ENCODE measurements at places on chromosomes 11 and 22.

DNA sequence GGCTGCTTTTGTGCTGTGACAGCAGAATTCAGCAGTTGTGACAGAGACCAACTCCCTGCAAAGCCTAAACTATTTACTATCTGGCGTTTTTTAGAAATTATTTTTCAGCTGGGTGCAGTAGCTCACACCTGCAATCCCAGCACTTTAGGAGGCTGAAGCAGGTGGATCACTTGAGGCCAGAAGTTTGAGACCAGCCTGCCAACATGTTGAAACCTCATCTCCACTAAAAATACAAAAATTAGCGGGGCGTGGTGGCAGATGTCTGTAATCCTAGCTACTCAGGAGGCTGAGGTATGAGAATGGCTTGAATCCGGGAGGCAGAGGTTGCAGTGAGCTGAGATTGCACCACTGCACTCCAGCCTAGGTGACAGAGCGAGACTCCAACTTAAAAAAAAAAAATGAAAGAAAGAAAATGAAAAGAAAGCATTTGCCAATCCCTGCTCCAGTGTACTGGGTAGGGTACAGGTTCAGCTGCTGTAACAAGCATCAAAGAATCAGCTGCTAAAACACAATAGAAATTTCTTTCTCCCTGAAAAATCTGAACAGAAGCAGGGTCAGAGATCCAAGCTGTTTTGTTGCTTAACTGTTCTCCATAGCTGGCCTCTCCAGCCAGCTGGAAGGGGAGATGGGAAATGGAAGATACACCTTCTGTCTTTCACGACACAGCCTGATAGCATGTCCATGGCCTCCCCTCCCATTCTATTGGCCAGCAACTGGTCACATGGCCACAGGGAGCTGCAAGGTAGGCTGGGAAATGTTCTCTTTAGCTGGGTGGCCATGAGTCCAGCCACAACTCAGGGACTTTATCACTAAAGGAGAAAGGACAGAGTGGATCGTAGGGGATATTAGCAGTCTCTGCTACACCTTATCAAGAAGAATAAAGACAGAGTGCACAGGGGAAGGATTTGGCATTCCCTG lies 8.5 kb upstream of the NCF4 start:
- DNase-seq, result no peak

GRCh38 chr22:27422442-27422841 lies 379.1 kb downstream of the MN1 start:
- no peak for DNase-seq

GRCh38 chr11:122230385-122230755 lies 114.4 kb upstream of the BLID start:
- no peak for DNase-seq

DNA sequence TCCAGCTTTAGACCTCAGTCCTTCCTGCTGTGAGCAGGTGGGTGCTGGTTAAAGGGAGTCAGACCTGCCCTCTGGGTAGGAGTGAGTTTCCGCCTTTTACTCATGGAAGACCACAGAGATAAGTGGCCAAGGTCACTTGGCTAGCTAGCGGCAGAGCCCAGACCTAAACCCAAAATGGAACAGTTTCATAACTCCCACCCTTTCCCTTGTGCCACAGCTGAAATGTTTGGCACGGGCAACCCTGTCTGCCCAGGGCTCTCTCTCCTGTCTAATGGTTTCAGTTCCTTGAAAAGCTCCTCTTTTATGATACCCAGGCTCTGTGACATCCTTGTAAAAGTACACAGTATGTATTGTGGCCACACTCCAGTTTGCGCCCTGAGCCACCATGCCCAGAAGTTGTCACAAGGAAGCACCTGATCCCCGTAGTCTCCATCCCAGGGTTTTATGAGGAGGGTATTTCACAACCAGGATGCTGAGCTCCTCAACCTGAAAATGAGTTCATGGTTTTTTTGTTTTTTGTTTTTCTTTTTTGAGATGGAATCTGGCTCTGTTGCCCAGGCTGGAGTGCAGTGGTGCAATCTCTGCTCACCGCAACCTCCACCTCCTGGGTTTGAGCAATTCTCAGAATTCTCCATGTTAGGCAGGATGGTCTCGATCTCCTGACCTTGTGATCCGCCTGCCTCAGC lies 5.1 kb downstream of the MB start:
- DNase-seq, result no peak

DNA sequence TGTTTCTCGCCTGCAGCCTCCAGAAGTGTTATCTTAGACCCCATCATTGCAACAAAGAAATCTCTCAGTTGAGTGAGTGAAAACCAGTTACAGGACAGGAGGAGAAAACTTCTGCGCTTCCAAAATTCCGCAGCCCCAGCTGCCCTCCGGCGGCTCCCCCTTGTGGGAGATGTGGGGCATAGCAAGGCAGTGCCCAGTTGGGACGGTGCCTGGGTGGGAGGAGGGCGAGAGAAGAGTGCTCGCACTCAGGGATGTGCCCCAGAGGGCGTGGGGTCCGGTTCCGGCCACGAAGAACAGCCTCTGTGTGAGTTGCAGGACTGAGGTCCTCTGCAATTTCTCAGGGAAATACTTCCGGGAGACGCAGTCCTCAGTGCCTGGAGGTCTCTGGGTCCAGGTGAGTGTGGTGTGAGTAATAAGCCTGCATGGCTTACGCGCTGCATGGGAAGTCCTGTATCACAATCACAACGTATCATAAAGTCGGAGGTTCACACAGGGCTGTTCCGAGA lies 87.0 kb upstream of the BLID start:
- DNase-seq, result no peak

DNA sequence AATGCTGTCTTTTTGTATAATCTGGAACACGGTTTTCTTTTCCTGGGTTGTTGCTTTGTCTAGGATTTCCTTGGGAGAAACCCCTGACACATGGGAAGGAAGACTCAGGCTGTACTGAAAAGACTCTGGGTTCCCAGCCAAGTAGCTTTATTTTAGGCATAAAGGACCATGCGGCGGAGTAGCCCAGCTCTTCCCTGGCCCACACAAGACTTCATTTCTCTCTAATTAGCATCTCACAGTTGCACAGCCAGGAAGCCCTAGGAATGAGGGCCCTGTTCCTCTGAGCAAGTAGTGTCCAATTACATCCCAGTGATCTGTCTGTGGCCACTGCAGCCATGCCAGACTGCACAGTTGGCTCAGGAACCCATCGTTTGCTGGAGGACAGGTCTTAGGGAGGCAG lies 319.5 kb downstream of the TENM4 start:
- DNase-seq, result no peak

DNA sequence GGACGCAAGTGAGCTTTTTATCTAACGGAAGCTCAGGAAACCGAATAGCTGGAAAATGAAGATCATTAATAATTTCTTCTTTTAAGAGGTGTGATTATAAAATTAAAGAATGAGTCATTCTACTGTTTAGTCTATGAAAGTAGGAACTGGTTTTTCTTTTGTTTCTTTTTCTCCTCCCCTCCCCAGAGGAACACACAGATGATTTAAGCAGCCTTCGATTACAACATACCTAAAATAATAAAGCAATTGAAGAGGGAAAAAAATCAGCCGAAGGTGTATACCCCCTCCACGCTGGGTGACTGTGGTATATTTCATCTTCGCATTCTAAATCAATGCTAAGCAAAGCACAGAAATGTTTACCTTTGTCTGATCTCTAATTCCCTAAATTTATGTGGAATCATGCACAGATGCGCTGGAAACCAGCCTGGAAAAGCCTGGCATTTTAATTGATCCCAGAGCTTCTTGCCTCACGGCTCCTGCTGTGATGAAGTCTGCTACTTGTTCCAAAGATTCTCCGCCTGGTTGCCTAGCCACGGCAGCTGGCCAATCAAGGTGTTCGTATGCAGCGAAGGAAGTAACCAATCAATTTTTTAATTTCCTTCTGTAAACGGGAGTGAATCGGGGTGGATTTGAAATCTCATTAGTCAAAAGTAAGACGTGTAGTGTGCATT lies 133.9 kb downstream of the FANCF start:
- peak; percentile 86 for DNase-seq

DNA sequence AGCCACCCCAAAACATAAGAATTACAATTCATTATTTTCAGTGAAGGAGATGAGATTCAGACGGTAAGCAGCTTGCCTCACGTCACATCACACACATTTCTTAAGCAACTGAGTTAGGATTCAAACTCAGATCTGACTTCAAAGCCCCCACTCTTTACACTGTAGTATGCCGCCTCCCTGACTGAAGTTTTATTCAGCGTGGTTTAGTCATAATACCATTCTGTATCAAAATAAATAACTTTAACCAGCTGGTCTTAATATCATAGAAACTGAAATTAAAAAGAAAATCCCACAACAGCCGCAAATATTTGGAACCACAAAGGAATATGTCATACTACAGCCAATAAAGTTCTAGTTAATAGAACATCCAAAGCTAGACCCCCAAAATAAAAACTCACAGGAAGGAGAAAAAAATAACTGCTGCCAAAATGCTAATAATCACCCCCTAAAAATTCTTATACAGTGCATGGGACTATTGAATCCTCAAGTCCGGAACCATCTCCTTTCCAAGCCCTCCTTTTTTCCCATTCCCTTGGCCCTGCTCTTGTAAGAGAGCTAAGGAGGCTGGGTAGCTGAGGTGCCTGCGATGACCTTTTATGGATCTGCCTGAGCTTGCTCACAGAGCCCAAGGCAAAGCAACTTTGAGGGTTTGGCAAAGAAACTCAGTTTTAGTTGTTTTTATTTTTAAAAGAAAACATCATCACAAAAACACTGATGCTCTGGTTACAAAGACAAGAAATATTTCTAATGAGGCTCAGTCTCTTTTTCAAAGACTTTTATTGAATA lies 334.5 kb downstream of the TTC28 start:
- no peak for DNase-seq

DNA sequence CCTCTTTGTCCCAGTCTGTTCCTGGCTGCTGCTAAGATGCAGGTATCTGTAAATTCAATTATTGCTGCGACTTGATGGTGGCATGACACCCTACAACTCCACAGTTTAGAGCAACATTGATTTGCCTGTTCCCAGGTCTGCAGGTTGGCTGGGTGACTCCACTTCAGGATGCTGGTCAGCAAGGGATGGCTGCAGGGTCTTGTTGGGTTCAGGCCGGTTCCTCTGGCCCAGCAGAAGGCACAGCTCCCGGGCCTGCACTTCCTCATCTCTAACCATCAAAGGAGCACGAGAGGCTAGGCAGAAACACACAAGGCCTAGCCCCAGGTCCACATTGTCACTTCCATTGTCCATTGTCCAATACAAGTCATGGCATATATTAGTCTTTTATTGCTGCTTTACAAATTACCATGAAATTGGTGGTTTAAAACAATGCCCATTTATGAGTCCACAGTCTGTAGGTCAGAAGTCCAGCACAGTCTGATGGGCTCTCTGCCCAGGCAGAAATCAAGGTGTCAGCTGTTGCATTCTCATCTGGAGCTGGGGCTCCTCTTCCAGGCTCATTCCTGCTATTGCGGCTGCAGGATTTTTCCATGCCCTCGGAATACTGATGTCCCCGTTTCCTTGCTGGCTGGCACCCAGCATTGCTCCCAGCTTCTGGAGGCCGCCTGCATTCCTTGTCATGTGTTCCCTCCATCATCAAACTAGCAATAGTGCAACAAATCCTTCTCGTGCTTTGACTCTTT lies 96.6 kb upstream of the LMO1 start:
- no peak for DNase-seq

DNA sequence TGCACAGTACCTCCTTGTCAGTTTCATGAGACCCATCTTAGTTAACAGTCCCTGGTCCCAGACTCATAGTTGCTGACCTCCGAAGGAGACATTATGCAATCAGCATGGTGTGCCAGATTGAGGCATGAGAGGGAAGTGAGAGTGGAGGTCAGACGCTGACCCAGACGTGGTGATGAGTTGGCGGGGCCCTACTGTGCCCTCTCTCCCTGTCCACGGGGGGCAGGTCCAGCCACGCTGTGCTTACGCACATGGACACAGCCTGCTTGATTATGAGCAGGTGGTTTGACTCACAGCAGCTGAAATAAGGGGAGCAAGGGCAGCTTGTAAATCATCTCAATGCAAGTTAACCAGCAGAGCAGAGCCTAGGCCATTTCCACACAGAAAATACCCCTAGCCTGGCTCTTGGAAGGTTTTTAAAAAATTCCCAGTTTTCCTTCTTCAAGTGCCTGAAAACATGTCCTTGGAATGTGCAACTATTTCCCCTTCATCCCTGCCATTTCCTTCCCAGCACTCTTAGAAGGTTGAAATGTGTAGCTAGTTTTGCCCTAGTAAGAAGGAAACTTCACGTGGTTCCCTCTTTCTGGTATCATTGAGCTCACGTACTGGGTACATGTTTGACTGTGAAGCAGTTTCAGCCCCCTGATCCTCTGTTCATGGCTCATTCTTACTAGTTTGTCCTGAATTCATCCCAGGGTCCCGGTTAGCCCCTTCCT lies 122.6 kb upstream of the SORL1-AS1 start:
- no peak for DNase-seq

- no peak for DNase-seq
Observed at GRCh38 chr22:46977656-46978343, 215.3 kb downstream of the TBC1D22A start.

- DNase-seq, result no peak
Observed at GRCh38 chr11:20407344-20407743, 19.8 kb downstream of the PRMT3 start.

DNA sequence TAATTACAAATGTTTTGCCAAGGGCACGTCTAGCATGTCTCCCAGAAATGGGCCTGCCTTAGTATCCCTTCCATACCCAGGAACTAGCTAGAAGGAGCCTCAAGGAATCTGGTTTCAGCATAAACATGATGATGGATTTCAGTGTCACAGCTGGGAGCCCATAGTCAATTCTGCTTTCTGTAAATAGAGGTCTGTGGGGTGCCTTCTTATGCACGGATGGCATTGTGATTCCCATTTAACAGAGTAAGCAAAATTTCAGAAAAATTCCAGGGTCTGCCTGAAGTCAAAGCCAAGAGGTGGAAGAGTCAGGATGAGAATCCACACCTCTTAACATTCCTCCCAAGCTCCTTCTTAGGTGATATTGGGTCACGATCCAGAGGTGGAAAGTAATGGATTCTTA lies 12.1 kb downstream of the DUSP18 start:
- no peak for DNase-seq

GRCh38 chr11:26032241-26032640 lies 299.7 kb upstream of the ANO3 start:
- DNase-seq, result no peak

GRCh38 chr11:60925868-60926267 lies 1.6 kb downstream of the TMEM132A start:
- no peak for DNase-seq

GRCh38 chr11:108592591-108593213 lies 866 bp downstream of the EXPH5 start:
- DNase-seq, result no peak

DNA sequence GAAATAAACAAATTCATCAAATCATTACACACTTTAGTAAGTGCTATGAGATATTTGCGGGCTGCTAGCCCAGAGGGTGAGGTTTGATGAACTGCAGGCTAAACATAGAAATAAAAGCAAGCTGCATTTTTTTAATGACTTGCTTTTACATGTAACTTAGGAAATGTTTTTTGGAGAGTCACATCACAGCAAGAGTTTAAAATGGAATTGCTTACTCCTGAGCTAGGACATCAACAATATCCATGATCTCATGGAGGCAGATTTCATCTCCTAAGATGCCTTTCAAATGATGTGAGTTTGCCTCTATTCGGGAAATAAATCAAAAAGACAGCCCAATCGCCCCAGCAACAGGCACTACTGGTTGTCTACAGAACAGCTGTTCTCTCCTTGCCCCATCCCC lies 73.4 kb upstream of the CD44 start:
- no peak for DNase-seq

GRCh38 chr22:46625113-46625842 lies 5.1 kb downstream of the GRAMD4 start:
- no peak for DNase-seq

GRCh38 chr11:2237457-2238238 lies 32.7 kb downstream of the ASCL2 start:
- no peak for DNase-seq

- no peak for DNase-seq
Observed at GRCh38 chr11:117273550-117274289, 17.4 kb upstream of the BACE1-AS start.

GRCh38 chr11:103035791-103036434 lies 56.0 kb downstream of the DCUN1D5 start:
- DNase-seq, result peak; percentile 5
